ENCODE measurements at places on chromosomes 5 and 9.

- DNase-seq = no peak
Measured at GRCh38 chr5:107289030-107289714, 381.6 kb downstream of the EFNA5 start.

GRCh38 chr5:172877466-172878260 is 43.6 kb downstream of the ERGIC1 start:
- no peak for DNase-seq

- DNase-seq = no peak
Measured at GRCh38 chr5:108093186-108093585, 288.7 kb downstream of the FBXL17 start.

GRCh38 chr5:14323466-14323865 is 180.3 kb downstream of the TRIO start:
- no peak for DNase-seq

GRCh38 chr5:116824751-116825438 is 250.3 kb upstream of the SEMA6A start:
- no peak for DNase-seq

GRCh38 chr9:33202552-33203201 is 35.5 kb upstream of the B4GALT1 start:
- peak; percentile 4 for DNase-seq

DNA sequence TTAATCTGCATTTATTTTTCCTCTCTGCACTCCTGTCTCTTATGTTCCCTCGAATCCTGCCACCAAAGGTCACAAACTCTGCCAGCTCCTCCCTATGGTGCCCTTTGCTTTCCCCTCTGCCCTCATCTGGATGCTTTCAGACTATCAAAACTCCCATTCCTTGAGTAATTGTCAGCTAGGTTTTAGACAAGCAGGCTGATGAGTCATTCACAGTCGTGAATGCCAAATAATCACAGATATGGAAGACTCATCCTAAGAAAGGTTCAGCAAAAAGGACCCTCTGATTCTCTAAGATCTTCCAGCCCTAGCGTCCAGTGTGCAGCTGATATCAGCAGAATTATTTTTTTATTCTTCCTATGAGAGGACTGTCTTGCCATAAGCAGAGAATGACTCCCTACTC is 104.5 kb upstream of the NUDT12 start:
- no peak for DNase-seq

GRCh38 chr5:178221853-178222252 is 10.7 kb downstream of the PHYKPL start:
- no peak for DNase-seq

GRCh38 chr5:74576941-74577456 is 63.5 kb downstream of the ENC1 start:
- no peak for DNase-seq

GRCh38 chr9:4106081-4106759 is 193.6 kb downstream of the GLIS3 start:
- no peak for DNase-seq

DNA sequence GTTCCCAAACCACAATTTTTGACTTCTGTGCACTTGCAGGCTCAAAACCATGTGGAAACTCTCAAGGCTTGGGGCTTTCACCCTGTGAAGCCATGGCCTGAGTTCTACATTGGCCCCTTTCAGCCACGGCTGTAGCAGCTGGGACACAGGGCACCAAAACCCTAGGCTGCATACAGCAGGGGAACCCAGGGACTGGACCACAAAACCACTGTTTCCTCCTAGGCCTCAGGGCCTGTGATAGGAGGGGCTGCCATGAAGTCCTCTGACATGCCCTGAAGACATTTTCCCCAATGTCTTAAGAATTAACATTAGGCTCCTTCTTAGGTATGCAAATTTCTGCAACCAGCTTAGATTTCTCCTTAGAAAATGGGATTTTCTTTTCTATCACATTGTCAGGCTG is 312.1 kb upstream of the TUSC1 start:
- DNase-seq = no peak

GRCh38 chr9:133261103-133261752 is 13.8 kb downstream of the ABO start:
- no peak for DNase-seq

- DNase-seq = no peak
Measured at GRCh38 chr5:158246661-158247060, 387.7 kb upstream of the CLINT1 start.

- no peak for DNase-seq
Measured at GRCh38 chr5:73692166-73692640, 66.2 kb downstream of the ARHGEF28 start.

DNA sequence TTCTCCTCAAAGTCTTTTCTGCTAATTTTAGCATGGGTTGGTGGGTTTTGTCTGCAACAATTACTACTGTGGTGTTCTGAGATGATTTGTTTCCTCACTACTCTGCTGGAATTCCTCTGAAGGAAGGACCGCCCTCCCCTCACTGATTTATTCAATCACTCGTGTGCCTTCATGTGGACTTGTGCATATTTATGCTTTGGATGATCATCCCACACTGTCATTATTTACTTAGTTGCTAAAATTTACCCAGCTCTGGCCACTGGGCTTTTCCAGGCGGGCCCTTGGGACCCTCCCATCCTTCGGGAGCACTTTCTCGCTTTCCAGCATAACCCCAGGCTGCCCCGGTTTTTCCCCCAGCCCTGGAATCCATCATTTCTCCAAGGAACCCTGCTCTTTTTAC is 41.7 kb upstream of the NKD2 start:
- DNase-seq = no peak

- DNase-seq = no peak
Measured at GRCh38 chr5:51347704-51348103, 35.5 kb upstream of the ISL1 start.

DNA sequence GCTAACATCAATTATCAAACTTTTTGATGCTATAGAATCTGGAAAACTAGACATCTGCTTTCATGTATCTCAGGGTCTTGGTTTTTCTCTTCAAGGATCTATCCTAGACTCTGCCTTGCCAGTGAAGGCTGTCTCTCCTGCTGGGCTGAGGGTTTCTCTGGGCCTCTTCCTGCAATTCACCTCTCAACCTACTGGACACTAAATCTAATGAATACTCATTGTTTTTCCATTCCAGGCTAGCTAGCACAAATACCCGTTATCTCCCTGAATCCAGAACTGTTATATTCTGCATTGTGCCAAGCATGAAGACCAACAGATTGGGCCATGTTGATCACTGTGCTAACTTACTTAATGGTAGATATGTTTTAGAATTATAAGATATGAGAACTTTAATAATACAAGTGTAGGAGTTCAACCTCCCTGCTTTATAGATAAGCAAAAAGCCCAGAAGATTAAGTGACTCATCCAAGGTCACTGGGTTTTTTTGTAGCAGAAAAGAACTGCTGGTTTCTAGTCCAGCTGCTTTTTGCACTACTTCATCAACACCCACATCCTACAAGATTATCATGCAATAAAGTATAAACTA is 56.5 kb upstream of the RNF38 start:
- DNase-seq = no peak

- no peak for DNase-seq
Measured at GRCh38 chr5:23223846-23224245, 283.6 kb upstream of the PRDM9 start.

DNA sequence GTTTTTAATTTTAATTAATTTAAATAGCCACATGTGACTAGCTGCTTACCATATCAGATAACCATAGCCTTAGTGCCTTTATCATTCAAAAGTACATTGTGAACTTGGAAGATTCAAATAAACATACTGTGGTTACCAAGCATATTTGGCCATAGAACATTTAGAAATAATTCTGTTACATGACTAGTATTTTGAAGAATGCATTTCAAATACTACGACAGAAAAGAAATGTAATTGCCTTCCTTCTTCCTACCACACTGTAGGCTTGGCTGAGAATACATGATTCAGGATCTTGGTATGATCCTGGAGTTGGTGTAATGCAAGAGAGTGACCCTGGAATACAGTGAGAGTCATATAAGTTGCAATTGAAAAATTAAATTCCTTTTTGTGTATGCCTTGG is 109.7 kb upstream of the PCA3 start:
- no peak for DNase-seq

DNA sequence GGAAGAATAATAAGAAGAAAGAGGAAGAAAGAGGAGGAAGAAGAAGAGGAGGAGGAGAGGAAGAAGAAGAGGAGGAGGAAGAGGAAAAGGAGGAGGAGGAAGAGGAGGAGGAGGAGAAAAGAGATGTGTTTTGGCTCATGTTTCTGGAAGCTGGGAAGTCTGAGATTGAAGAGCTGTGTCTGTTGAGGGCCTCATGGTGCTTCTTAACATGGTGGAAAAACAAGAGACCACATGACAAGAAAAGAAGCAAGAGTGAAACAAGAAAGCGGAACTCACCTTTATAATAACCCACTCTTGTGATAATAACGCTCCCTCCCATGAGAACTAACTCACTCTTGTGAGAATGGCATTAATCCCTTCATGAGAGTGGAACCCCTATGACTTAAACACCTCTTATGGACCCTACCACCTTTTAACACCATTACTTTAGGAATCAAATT is 36.1 kb upstream of the RANBP6 start:
- no peak for DNase-seq

DNA sequence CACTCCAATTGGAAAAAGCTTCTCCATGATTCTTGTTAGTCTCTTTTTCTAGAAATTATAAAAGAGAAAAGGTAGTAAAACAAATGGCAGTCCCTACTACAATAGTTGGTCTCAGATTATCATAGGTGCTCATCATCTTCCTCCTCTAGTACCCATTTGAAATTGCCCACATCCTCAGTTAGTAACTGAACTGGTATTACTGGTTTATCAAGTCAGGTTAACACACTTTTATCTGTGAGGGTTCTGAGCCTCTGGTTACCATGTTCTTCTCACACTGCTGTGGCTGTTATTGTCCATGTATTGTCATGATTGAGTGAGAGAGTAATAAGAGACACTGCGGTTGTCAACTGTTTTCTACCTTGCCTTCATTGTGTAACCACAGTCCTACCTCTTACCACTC is 901.7 kb downstream of the TLE1 start:
- no peak for DNase-seq

DNA sequence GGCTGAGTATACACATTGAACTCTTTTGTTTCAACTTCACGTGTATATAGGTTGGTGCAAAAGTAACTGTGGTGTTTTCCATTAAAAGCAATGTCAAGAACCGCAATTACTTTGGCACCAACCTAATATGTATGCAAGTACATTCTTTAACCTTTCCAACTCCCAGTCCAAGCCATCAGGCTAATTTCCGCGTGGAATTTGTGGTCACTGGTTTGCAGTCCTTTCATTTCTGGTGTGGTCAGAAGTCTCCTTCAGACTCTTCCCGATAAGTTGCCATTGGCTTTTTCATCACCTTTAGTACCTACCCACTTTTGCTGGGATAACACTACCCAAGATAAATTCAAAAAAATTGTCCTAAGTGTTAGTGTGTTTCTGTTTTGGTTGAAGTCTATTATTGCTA is 84.0 kb downstream of the RGS3 start:
- no peak for DNase-seq

- DNase-seq = no peak
Measured at GRCh38 chr5:51396797-51397196, 13.5 kb downstream of the ISL1 start.

- no peak for DNase-seq
Measured at GRCh38 chr9:14296495-14297113, 17.3 kb downstream of the NFIB start.

- no peak for DNase-seq
Measured at GRCh38 chr9:20945856-20946255, 85.6 kb downstream of the HACD4 start.

GRCh38 chr9:114017741-114018715 is 60.1 kb downstream of the AMBP start:
- DNase-seq = no peak

DNA sequence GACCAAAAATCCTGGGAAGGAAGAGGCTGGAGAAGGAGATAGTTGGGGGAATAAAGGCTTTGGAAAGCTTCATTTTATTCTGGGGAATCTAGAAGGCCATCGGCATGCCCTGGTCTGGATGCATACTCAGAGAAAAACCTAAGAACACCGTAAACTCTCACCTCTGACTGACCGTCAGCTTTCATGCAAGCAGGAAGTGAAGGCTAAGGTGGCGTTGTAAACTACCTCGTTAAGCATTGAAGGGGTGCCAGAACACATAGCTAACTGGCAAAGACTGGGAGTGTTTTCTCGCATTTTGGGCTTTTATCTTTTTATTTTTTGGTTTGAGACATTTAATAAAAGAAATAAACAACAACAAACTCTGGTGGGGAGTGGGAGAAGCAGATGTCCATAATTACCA is 2.6 kb upstream of the SLC38A9 start:
- DNase-seq = no peak

DNA sequence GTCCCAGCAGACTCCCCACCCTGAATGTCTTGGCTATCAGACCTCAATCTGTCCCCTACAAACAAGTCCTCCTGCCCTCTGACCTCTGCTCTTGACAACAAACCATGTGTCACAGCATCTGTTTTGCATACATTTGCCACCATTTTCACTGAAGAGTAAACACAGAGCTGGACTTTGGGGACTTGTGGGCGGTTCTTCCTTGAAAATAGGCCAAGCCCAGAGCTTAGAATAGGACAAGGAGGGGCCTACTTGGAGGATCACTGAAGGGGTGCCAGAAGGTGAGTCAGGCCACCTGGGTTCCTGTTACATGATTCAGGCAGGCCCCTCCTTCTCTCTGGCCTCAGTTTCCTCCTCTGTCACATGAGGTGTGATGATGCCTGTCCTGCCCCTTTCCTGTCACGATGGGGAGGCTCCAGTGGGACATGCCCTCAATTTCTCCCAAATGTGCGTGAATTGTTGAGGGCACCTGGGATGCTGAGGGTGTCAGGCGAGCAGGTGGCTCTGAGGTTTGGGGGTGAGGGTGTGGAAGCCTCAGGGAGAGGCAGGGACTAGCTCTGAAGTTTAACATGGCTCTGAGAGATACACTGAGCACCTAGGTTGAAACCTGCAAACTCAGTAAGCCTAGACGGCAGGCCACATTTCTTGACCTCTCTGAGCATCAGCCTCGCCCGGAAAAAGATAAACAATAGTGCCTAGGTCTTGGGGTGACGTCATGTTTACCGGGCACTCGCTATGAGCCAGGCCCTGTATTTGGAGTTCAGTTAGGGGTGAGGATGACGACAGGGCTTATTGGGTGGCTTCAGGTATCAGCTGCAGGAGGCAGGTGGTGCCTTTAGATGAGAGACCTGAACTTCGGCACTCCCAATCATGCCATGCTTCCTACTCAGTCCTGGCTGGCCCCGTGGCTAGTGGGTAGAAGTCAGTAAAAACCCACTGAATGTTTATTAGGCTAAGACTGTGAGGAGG is 107.6 kb upstream of the PITX1 start:
- DNase-seq = no peak

Data from activated CD8-positive, alpha-beta memory T cell treated with anti-CD3 and anti-CD28 coated beads for 4 hours (primary cell).